ENCODE measurements at places on chromosomes 4 and X. TPM values are rescaled to one million over a fixed set of nuclear protein-coding genes. Genes with fewer than 3 reads are reported as not detected.

Gene TMEM144
- total RNA-seq: 5.6 TPM

Gene UGT2B11
- not detected for total RNA-seq

Gene MGARP
- total RNA-seq: 2.2 TPM

Gene EVC2
- total RNA-seq: 23.8 TPM

Gene SLITRK4
- 3.2 TPM for total RNA-seq

Gene PNPLA4
- 8.6 TPM for total RNA-seq

Gene PLXNB3
- 36.1 TPM for total RNA-seq

Gene SATL1
- total RNA-seq: not detected

Gene CWH43
- total RNA-seq: 11.3 TPM

Gene TMSB15B
- 7.9 TPM for total RNA-seq

Gene FRAS1
- 8.8 TPM for total RNA-seq

Gene IL2
- not detected for total RNA-seq

Gene BANK1
- 1.5 TPM for total RNA-seq

Gene PLA2G12A
- total RNA-seq: 16.9 TPM

Gene CRMP1
- total RNA-seq: 3.4 TPM

Gene EDA
- total RNA-seq: 6.1 TPM

Gene CT83
- not detected for total RNA-seq

Gene NEIL3
- 0.98 TPM for total RNA-seq

Gene ABCE1
- total RNA-seq: 47.1 TPM

Gene SH2D1A
- total RNA-seq: 0.74 TPM

Gene FGF5
- total RNA-seq: not detected

Gene USP17L22
- total RNA-seq: not detected

Gene SMIM10
- 13.8 TPM for total RNA-seq

Gene MAPK10
- total RNA-seq: 123 TPM

Gene PKD2
- total RNA-seq: 33.1 TPM

DNA sequence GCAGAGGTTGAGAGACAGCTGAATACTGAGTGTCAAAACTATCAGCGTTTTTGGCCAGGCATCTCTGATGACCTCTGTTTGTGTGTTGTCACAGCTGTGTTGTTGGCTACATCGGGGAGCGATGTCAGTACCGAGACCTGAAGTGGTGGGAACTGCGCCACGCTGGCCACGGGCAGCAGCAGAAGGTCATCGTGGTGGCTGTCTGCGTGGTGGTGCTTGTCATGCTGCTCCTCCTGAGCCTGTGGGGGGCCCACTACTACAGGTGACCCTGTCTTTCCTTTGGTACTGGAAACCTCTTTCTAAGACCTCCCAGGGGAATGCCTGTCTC lies 86.9 kb downstream of the EGF start:
- no peak for DNase-seq

GRCh38 chrX:119758731-119759247 lies 401 bp downstream of the SOWAHD start:
- no peak for DNase-seq

GRCh38 chr4:107799669-107800450 lies 24.9 kb upstream of the SGMS2 start:
- DNase-seq: no peak

DNA sequence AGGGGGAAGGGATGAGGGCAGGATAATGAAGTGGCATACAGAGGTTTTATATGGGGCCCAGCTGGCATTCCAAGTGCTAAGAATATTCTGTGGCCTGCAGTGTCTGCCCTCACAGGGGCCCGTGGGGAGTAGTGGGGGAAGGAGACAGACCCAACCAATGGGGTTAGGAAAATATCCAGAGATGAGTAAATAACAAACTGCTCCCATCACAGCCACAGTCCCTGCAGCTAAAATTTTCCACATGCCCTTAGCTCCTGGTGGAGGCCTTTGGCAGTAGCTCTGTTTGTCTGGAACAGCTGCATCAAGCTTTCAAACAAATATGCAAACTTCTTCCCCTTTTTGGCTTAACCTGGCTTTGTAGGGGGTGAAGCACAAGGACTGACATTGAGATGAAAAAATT lies 3.1 kb downstream of the SRPX2 start:
- no peak for DNase-seq

DNA sequence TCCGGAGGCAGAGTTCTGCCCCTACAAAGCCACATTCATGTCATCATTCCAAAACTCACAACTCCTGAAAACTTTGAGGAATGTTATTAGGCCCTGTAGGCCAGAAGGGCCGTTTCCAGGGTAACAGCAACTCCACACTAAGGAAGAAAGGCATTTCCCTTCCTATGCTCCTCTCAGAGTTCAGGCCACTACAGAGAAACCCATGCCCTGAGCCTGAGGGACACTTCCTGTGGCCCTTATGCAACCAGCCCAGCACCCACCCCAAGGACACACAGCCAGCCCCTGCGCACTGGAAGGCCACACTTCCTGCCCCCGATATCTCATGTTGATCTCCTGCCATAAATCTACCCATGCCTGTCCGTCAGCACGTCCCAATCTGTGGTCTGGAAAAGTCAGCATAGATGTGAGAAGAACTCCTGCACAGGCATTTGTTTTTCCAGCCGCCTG lies 289.3 kb downstream of the BCOR start:
- DNase-seq: no peak

GRCh38 chrX:15918003-15918402 lies 63.4 kb upstream of the AP1S2 start:
- DNase-seq: no peak

DNA sequence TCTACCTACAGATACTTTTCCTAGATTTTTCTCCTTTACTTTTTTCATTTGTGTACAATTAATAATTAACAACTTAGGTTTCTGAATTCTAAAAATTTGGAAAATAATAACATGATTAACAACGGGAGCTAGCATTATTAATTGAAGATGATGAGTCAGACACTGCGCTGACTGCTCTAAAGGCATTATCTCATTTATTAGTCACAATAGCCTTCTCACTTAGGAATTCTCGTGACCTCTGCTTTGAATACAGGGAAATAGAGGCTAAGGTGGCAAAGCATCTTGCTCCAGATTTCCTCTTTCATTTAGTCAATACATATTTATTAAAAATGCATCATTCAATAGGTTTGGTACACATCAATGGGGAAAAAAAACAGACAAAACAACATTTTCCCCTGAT lies 441.3 kb downstream of the PCDH18 start:
- no peak for DNase-seq

DNA sequence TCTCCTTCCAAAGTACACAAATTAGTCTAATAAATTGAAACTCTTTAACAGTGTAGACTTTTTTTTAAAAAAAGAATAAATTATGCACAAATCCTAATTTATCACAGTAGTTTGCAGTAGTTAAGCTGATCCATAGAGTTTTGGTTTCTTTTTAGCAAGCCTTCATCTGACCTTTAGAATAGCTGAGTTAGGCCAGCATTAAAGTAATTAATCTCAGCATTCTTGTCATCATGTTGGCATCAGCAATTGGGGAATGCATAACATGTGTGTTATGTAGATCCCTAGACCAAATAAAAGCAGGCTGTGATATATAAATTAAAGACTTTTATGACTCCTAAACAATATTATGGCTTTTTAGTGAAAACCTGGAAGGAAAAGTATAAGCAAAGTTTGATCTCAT lies 426.5 kb upstream of the PABPC4L start:
- DNase-seq: no peak

- DNase-seq: no peak
These were observed 336.4 kb downstream of the ARHGAP10 start for GRCh38 chr4:148068065-148068911.

- no peak for DNase-seq
These were observed 4.2 kb upstream of the TMEM154 start for GRCh38 chr4:152684007-152684406.

GRCh38 chrX:153708415-153708814 lies 15.8 kb downstream of the BCAP31 start:
- no peak for DNase-seq

DNA sequence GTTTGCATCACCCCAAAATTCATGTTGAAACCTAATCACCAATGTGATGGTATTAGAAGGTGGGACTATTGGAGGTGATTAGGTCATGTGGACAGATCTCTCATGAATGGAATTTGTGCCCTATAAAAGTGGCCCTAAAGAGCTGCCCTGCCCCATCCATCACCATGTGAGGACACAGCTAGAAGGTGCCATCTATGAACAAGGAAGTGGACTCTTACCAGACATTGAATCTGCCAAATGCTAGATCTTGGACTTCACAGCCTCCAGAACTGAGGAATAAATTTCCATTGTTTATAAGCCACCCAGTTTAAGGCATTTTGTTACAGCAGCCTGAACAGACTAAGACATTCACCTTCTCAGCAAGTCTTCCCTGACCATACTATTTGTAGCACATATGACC lies 7.5 kb downstream of the PLA2G12A start:
- no peak for DNase-seq

DNA sequence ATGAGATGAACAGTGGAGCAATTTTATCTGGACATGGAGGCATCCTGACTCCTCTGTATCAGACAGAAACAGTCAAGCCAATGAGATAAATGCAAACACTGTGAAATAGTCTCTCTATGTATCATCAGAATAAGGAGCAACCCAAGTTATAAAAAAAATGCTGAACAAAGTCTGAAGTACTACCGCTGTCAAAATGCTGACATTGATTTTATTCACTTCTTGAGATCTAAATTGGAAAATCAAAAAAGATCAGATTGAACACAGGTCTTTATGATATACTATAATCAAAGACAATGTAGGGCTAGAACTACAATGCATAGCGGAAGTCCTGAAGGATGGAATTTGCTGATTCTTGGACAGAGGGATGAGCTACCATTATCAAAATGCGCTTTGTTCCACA lies 76.1 kb downstream of the FTHL17 start:
- DNase-seq: no peak

DNA sequence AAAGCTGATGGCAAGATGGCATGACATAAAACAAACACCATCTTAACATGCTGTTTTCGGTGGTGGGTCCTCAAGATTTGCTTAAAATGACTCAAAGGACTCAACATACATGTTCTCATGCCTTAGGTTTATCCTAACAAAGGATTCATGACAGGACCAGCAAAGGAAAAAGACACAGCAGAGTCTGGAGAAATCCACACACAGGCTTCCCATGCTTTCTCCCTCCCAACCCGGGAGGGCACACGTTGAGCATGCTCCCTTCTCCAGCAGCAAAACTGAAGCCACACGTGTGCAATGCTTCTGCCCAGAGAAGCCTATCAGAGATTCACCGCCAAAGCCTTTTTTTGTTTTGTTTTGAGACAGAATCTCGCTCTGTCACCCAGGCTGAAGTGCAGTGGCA lies 39.9 kb downstream of the SAT1 start:
- DNase-seq: no peak

GRCh38 chrX:55716937-55717336 lies 612 bp upstream of the RRAGB start:
- no peak for DNase-seq

DNA sequence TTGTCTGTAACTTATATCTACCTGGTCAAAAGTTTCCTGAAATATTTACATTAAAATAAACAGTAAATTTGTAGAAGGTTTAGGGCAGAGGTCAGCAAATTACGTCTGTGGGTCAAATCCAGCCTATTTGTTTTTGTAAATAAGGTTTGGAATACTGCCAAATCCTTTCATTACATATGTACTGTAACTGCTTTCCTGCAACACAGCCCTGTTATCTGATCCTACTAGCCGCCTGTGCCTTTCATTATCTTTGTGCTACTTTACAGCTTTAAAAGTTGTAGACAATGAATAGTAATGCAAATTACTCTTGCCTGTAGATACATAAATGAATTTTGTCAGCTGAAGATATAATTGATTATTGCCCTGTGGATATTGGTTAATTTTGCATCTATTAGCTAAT lies 369.6 kb upstream of the SLC7A11 start:
- no peak for DNase-seq

GRCh38 chr4:10577508-10578426 lies 106.8 kb downstream of the CLNK start:
- no peak for DNase-seq

GRCh38 chr4:73989031-73989430 lies 1.0 kb upstream of the PPBP start:
- DNase-seq: no peak

GRCh38 chr4:72919937-72920336 lies 149.6 kb downstream of the COX18 start:
- no peak for DNase-seq

- DNase-seq: no peak
These were observed 5.9 kb downstream of the NOX1 start for GRCh38 chrX:100868273-100868672.

GRCh38 chr4:89259301-89260028 lies 48.1 kb downstream of the GPRIN3 start:
- DNase-seq: no peak

DNA sequence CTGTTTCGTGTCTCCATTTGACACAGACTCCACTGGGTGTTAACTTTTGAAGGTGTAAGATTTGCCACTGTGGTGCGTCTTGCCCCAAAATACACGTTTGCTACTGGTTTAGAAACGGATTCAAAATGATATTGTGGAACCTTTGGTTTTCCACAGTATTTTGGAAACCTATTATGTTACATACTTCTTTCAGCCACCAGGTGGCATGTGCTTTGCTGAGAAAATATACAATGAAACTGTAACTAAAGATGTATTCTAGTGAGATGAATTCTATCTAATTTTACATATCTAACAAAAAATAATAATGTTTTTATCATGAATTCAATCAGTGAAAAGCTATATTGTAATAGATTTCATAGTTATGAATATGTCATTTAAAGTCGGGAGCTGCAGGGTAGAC lies 28.4 kb upstream of the SLITRK4 start:
- DNase-seq: no peak

DNA sequence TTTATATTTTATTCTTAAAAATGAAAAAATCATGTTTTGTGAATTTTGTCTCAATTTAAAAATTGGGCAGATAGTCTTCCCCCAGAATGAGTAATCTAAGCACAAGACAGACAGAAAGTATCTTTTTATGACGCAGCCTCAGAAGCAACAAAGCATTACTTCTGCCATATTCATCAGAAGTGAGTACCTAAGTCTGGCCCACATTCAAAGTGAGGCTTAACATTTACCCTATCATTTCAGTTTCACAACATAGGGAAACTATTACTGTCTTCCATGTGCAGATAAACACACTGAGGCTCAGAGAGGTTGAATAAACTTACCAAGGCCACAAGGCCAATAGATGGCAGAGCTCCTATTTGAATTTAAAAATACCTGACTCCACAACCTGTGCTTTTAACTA lies 4.4 kb upstream of the PRDX4 start:
- DNase-seq: no peak
